Activated CD4-positive, alpha-beta T cell treated with anti-CD3 and anti-CD28 coated beads, Interleukin-2, amount 50 U/mL, for 48 hours (primary cell): ENCODE measurements at places on chromosomes 2 and 18.

DNA sequence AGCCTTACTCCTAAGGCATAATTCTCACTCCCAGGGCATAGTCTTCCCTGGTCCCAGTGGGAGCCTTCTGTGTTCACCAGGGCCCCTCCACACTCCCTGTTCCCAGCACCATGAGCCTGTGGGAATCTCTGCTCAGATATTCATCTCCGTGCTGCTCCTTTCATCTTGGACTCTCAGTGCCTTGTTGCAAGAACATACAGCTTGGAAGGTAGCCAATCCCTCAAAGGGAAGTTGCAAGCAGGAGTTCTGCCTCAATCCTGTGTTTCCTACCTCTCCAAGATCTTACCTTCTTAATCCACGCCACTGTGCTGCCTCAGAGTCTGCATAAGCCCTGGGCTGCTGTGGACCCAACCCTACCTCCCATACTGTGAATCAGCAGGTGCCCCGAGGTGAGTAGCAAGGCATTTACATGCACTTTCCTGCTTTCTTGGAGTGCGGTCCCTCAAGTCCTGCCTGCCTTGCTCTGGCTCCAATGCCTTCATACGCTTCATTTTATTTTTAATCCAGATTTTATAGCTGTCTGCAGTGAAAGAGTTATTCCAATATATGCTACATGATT, 413.8 kb upstream of the RAB6C start:
- no peak for DNase-seq

DNA sequence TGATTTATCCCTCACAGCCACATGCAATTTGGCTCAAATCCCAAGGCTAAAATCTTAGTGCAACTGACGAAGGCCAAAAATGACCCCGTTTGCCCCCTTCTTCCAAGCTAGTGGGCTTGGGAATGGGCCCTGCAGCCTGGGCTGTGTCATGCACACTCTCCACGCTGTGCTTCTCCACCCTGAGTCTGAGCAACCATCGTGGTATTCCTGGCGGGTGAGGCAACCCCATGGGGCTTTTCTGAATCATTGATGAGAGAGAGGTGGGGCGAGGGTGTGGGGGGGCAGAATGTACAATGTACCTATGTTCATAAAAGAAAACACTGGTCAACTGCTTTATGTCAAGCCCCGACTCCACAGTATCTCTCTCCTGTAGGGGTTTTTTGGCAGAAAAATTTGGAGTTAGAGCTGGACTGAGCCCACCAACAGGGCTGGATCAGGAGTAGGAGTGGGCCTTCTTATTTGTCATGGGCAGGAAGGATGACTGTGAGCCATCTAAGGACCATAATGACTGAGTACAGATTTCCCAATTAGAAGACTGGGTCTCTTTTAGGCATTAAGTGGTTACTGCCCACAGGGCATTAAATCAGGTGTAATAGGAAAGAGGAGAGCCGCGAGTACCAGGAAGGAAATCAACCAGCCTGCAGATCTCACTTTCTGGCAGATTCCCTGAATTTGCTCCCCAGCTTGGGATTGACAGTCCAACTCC, 8.9 kb downstream of the SULT1C2 start:
- no peak for DNase-seq

DNA sequence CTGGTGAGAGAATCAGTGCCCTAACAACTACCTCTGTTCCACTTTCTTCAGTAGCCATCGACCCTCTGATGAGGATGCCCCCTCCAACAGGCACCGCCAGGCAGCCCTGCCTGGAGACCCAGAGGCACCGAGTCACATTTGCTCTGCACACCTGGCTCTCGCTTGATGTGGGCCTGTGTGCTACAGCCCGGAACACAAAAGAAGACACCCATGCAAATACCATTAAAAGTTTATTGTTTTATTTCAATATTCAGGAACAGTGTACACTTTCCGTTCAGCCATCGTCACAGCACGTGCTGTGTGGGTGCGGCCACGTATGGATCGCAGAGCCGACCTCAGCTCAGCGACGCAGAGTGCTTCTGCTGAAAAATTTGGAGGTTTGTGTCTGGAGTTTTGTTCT, 154.0 kb downstream of the MBP start:
- DNase-seq, result no peak

- DNase-seq, result no peak
Measured at GRCh38 chr2:209511637-209512036, 87.8 kb downstream of the MAP2 start.

DNA sequence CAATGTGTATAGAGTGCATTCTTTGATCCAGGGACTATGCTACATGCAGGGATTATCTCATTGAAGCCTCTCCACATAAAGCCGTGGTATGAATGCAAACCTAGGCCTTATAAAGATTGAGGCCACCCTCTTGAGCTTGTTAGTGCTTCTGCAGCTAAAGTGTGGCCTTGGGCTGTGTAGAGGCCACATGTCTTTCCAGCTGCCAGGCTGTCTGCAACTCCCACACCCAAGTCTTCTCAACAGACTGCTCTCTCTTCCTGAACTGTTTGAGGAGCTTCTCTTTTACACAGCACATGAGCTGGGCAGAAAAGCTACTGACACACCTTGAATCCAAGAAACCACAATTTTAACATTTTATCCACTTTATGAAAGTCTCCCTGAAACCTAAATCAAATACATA, 119.2 kb upstream of the MEX3C start:
- no peak for DNase-seq

- no peak for DNase-seq
Measured at GRCh38 chr2:95552911-95553310, 38.9 kb upstream of the TRIM43 start.

GRCh38 chr18:56651771-56652092, 573 bp downstream of the WDR7 start:
- DNase-seq, result no peak

GRCh38 chr2:70692256-70692655, 75.7 kb downstream of the ADD2 start:
- DNase-seq, result no peak

DNA sequence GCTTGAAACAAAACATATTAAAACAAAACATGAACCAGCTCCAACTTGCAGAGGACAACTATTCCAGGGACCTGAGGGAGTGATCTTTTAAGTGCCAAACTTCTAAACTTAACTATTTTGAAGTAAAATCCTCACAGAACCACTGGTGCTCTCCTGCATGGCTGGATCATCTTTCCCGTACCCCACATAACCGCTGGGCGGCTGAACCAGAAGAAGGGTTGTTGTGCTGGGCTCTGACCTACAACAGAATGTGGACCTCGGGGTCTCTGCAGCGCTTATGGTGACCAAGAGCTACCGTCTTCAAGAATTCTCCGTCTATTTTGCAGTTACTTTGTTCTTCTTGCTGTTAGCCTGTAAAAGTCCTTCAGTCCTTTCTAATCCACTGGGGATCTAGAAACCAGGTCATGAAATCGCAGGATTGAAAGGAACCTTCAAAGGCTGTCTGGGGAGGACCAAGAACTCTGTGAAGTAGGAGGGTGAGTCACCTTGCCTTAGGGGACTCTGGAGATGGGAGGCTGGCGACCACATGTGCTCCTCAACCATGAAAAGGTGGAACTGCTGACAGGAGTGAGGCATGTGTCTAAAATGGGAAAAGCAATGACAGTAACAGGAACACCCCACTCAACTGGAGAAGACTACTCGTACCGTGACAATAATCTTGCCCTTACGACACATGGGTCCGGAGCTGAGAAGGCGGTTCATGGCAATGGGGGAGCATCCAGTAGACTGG, 46.6 kb downstream of the HDLBP start:
- no peak for DNase-seq

DNA sequence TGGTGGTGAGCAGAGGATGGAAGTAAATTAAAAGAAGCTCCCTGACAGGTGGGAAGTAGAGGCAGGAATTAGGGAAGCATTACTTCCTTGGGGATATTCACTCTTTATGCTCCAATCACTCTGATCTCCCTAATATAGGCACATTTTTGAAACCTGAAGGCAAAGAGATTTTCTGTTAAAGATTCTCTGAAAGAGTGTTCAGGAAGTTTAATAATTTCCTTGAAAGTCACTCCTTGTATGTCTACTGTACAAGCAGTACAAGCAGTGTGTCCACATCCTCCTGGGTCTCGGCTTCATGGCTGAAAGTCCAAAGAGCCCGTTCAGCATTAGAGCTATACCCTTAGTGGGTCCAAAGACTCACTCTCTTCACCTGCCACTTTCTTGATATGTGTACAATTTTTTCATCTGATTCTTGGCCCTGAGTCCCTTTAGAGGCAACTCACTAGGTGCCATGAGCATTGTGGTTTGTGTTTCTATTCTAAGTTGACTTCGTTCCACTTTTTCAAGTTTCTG, 60.2 kb downstream of the AAK1 start:
- no peak for DNase-seq

GRCh38 chr2:196555726-196556125, 83.8 kb upstream of the CCDC150 start:
- no peak for DNase-seq

- no peak for DNase-seq
Measured at GRCh38 chr2:176914371-176914770, 298.2 kb upstream of the HNRNPA3 start.

GRCh38 chr2:127012215-127012614, 94.7 kb downstream of the BIN1 start:
- DNase-seq, result no peak

- no peak for DNase-seq
Measured at GRCh38 chr2:144539289-144539782, 19.4 kb upstream of the ZEB2 start.

DNA sequence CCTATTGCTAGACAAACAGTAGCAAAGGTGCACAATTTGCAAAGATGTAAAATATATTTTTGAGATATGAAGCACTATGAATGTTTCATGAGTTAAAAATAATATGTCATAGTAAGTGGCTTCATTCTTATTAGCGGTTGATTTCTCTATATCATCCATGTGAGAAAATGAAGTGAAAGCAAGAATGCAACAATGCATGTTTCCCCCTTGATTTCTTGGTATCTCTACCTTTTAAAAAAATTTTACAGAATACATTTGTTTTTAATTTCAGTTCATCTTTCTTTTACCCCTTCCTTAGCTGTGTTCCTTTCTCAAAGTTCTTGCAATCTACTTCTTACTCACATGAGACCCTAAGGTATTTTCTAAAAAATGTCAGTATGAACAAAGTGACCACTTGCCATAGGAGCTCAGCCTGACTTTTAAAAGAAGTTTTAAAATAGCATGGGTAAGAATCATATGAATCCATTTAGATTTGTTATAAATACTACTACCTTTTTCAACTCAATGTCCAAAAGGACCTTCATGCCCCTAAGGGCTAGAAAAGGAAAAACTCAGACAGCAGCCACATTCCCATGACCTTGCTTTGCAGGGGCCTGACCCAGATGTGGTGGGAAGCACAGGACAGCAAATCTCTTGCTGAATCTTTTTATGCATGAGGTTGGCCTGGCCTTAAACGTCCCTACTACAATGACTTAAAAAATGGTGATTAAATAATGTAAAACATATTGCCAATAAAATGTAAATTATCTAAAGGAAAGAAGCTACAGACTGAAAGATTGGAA, 14.8 kb upstream of the SLC38A11 start:
- DNase-seq, result no peak

- no peak for DNase-seq
Measured at GRCh38 chr2:222946700-222947287, 86.0 kb downstream of the ACSL3 start.

- DNase-seq, result no peak
Measured at GRCh38 chr2:46850742-46851141, 64.9 kb downstream of the MCFD2 start.

- DNase-seq, result no peak
Measured at GRCh38 chr2:71689968-71690834, 236.8 kb downstream of the DYSF start.

DNA sequence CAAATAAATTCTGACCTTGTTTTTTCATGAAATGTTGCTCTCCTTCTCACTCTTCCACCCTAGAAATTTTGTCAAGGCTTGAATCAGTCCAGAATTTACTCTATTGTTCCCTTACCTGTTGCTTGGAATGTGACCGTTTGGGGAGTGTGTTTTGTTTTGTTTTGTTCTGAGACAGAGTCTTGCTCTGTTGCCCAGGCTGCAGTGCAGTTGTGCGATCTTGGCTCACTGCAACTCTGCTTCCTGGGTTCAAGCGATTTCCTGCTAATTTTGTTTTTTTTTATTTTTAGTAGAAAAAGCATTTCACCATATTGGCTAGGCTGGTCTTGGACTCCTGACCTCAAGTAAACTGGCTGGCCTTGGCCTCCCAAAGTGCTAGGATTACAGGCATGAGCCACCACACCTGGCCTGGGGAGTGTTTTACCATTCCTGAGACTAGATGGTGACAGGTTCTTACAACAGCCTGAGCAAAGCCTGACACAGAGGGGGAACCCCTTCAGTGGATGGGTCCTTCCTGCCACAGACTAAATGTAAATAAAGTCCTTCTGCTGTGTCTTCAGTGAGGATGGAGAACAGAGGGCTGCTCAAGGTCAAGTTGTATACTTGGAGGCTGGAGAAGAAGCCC, 52.0 kb downstream of the HAUS1 start:
- DNase-seq, result peak; percentile 31

GRCh38 chr2:230326453-230327417, at the start of gene SP140L:
Gene SP140L, plus strand, starts transcription at chr2:230327193. Its CDS starts 77 bp downstream, at chr2:230327270.
- peak; percentile 74 for DNase-seq

GRCh38 chr2:77839102-77839501, 316.9 kb upstream of the LRRTM4 start:
- no peak for DNase-seq

- DNase-seq, result no peak
Measured at GRCh38 chr2:39871291-39871761, 92.3 kb upstream of the THUMPD2 start.

GRCh38 chr2:64112016-64112415, 32.2 kb downstream of the PELI1 start:
- DNase-seq, result no peak

- no peak for DNase-seq
Measured at GRCh38 chr2:56464613-56465012, 280.8 kb downstream of the CCDC85A start.

DNA sequence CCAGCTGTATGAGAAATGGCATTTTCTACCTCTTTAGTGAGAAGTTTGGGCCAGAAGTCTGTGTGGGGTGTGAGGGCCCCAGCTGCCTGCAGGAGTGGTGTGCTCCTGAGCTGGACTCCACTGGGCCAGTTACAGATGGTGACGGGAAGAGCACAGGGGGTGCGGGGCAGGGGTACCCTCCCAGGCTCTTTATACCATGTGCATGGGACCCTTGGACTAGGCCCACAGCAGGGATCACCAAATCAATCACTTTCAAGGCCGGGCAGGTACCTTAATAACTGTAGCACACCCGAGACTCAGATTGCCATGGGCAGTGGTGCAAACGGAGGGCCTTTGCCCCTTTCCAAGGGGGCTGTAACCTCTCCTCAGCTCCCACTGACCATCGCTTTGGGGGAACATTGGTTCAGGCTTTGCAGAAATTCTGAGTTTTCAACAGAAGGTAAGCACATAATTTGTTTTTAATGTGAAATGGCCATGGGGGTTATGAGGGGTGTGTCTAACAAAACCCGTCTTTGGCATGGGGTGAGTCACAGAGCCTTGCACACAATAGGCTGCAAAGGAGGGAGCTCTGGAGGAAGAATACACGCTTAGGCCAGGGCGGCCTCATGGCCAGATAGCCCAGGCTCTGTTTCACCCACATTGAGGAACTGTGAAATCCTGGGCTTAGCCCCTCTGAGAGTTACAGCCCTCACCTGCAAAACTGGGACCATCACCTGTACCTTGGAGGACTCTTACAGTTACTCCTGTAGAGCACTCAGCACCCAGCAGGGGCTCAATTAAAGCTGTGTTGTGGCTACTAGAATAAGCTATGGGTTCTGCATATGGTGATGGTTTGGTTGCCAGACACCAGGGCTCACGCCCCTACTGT, 141.0 kb upstream of the BCL2L11 start:
- DNase-seq, result no peak

GRCh38 chr18:37659906-37660305, 94.3 kb upstream of the CELF4 start:
- no peak for DNase-seq

GRCh38 chr18:78977637-78978348, 1.8 kb upstream of the SALL3 start:
- no peak for DNase-seq
